ENCODE measurements at places on chromosomes 16 and 17.

DNA sequence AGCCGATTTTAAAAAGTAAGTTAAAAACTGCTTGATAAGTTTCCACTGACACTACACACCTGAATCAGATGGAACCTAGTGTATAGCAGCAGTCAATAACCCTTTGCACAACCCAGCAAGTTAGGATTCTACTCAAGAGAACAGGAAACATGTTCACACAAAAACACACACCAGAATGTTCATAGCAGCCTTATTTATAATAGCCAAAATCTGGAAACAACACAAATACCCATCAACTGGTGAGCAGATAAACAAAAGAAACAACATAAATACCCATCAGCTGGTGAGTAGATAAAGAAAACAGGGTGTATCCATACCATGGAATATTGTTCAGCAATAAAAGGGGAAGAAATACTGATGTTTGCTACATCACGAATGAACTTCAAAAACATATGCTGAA lies 2.7 kb upstream of the CDH11 start:
- DNase-seq = no peak

DNA sequence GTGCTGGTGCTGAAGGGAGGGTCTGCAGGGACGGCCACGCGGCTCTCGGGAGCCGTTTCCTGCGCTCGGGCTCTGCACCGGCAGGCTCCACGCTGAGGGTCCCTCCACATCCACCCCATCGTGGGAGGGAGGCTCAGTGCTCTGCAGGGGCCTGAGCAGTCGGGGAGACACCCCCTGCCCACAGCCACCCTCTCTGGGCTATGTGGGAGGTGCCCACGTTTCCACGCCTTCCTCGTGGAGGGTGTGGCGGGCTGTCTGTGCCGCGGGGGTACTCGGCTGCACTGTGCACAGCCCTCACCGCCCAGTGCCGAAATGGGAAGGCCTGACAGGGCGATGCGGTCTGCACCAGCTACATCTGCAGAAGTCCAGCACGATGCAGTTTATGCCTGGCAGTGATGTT lies 25.5 kb upstream of the ZNF750 start:
- DNase-seq = no peak

GRCh38 chr16:73405851-73406250 lies 357.9 kb upstream of the ZFHX3 start:
- no peak for DNase-seq

- DNase-seq = no peak
These were observed 110.8 kb downstream of the CDYL2 start for GRCh38 chr16:80693553-80693952.

DNA sequence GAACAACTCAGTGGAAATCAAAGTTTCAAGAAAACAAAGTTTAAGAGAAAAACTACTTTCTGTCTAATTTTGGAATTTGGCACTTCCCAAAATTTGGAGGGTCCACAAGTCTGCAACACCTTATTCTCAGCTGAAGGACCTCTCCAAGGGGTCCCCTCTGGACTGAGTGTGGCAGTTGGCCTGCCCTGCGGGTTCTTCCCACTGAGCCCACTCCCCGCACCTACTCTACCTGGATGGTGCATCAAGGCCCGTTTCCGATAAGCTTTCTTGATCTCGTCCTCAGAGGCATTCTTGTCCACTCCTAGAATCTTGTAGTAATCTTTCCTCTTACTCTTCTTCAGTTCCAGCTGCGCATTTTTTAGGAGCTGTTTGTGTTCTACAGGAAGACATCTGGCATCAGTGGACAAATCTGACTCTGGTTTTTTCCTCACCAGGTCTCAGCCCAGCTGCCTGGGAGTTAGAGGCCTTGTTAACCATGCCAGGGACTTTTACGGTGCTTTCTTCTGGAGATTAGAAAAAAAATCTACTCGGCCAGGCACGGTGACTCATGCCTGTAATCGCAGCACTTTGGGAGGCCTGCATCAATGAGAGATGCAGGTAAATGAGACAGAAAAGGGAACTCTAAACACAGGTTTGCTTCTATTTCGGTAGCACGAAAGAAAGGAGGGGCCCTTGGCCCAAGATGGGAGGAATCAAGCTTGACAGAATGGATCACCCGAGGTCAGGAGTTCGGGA lies 15.6 kb downstream of the CNP start:
- no peak for DNase-seq

- DNase-seq = no peak
These were observed 126.0 kb downstream of the HS3ST3A1 start for GRCh38 chr17:13475574-13476223.

DNA sequence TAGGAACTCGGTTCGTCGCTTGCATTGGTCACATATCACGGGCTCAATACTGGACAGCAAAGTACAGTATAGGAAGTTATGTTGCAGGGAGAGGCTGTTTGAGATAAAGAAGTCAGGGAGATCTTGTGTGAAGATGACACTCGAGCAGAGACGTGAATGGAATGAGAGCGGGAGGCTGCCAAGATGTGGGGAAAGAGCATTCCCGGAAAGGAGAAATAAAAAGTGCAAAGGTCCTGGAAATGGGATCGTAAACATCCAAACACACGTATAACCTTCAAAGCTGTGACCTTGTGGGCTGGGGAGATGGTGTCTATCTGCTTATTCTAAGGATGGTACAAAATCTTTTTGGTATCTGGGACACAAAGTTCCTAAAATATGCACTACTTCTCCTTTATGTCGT lies 43.0 kb upstream of the MYOCD start:
- DNase-seq = no peak

- no peak for DNase-seq
These were observed 294.5 kb downstream of the SNX29 start for GRCh38 chr16:12271006-12271405.

GRCh38 chr16:83810901-83811300 lies 3.1 kb downstream of the HSBP1 start:
- DNase-seq = no peak

DNA sequence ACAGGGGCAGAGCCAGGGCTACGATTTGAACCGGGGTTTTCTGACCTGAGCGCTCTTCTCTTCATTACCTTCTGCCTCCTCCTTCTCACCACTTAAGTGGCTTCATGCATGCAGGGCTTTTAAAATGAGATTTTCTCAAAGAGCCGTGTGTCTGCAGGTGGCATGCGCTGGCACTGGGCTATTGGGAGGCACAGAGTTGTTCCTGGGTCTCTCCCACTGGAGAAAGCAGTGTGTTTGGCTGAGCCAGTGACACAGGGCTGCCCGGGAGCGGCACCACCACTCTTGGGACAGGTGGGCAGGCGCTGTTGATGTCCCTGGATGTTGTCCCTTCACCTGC lies 218.8 kb upstream of the CHMP6 start:
- DNase-seq = no peak

DNA sequence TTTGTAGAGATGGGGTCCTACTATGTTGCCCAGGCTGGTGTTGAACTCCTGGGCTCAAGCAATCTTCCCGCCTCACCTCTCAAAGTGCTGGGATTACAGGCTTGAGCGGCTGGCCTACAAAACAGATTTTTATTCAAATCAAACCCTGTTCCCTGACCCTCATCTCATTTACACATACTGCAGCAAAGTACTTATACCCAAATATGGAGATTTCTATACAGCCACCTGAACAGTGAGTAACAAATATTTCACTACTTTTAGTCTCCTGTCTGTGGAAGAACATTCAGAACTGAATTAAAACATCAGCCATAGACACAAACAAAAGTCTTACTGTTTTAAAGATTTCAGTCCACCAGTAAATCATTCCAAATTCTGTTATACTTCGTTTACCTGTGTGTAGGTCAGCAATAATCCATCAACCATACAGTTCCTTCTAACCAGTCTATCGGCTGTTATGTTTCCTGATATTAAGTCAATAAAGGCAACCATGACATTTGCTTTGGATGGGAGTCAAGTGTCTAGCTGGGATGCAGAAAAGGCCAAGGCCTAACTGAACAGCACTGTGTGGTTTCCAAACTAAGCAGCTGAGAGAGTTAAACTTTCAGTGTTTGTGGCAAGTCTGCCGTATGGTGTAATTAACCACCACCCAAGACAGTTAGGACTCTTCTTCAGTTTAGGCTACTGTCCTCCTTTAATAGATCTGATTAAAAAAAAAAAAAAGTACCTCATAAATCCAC lies 22.3 kb downstream of the ERN1 start:
- no peak for DNase-seq

GRCh38 chr16:5504064-5504781 lies 406.6 kb upstream of the EEF2KMT start:
- no peak for DNase-seq

DNA sequence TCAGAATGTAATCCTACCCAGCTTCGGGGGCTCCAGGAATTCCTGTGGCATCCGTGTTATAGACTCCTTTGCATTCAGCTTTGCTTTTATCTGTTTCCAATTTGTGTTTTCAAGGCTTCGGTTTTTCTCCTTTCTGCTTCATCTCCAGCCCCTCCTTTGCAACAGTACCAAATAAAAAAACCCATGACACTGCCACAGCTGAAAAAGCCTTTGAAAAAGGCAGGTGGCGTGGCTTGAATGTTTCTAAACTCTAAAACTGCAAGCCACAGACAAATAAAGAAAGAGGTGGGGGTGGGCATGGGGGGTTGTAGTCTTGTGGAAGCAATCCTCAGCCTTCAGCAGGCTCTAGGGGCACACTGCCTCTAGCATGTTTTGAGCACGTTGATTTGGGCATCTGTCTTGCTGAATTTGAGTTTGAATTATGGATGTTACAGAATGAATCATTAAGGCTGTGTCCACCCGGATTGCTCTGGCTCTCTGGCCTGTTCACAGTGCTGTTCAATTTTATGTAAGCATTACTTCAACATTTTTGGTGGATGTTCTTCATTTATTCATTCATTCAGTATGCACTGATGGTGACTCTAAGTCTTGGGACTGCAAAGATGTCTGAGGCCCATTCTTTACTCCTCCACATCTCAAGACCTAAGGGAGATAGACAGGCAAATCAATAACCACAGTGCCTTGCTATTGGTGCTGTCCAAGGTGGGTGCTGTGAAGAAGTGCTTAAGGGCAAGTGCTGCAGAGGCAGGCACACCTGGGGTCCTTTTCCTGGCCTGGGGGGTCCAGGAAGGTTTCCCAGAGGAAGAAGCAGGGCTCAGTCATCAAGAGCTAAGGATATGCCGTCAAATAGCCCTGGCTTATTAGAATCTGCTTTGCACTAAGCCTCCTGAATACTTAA lies 77.4 kb downstream of the CDH13 start:
- DNase-seq = no peak

GRCh38 chr17:65193305-65193704 lies 56.1 kb downstream of the RGS9 start:
- no peak for DNase-seq

GRCh38 chr17:34623856-34624766 lies 44.7 kb downstream of the TMEM132E start:
- DNase-seq = no peak

DNA sequence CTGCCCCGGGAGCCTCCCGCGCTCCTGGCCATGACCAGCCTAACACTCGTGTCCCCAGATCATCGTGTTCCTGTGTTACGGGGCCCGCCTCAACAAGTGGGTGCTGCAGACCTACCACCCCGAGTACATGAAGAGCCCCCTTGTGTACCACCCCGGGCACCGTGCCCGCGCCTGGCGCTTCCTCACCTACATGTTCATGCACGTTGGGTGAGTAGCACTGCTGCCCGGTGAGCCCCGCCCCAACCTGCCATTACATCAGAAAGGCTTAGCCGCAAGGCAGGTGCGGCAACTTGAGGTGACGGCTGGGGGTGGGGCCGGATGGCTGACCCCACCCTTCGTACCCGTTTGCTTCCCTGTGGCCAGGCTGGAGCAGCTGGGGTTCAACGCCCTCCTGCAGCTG lies 1.4 kb downstream of the RHBDL1 start:
- no peak for DNase-seq

DNA sequence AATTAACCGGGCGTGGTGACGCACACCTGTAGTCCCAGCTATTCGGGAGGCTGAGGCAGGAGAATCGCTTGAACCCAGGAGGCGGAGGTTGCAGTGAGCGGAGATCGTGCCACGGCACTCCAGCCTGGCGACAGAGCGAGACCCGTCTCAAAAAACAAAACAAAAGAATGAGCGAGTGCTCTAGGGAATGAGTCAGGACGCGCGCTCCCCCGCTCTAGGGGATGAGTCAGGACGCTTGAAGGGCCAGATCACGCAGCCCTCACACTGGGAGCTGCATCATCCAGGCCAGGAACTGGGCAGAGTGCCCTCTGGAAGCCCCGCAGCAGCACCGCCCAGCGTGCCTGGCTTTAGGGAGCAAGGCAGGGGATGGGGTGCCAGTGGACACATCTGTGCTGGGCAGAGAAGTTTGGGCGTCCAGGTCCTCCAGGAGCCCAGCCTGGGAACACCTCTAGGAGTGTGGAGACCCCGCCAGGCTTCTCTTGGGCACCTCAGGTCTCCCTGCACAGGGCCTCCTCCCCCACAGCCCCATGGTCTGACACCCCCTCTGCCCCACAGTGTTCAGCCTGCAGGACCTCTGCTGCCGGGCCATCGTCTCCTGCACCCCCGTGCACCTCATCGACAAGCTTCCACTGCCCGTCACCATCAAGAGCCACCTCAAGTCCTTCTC lies 3.9 kb upstream of the WFIKKN1 start:
- no peak for DNase-seq

- no peak for DNase-seq
These were observed 19.2 kb upstream of the PITPNM3 start for GRCh38 chr17:6575596-6575988.

- DNase-seq = no peak
These were observed 113.0 kb upstream of the AXIN2 start for GRCh38 chr17:65674246-65675045.

DNA sequence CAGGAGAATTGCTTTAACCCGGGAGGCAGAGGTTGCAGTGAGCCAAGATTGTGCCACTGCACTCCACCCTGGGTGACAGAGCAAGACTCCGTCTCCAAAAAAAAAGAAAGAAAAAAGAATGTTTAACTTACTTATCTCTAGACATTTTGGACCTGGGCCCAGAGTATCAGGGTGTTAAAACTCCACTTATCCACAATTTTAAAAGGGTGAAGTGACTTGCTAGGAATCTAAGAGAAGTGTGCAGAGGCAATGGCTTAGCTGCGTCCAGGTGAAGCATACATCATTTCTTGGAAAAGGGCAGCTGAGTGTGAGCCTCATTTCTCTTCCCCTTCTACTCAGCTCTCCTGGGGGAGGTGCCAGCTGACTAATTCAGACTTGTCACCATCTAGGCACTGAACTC lies 25.1 kb downstream of the ALDH3A2 start:
- no peak for DNase-seq

DNA sequence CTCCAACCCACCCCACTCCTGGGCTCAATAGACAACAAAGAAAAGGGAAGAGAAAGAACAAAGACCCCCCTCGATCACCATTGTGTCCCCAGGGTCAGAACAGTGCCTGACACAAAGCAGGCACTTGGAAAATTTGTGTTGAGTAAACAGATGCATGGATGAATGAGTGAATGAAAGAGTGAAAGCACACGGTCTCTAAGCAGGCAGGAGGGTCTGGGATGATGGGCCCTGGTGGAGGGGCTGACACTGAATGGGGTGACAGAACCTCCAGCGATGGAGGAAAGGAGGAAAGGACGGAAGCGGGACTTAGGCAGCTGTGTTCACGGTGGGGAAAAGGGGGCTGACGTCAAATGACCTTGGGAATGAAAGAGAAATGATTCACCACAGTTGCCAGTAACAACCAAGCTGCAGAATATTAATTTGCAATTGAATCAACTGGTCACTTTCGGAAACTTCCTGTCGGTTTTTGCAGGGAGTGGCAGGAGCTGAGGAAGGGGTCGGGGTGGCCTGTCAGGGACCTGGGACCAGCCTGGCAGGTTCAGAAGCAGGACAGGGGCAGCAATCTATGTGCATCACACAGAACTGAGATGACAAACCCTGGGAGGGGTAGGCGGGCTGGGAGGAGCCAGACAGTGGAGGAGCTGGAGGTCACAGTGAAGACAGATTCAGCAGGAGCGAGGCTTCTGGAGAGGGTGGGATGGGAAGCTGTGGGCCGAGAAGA lies 6.7 kb upstream of the GAST start:
- no peak for DNase-seq

GRCh38 chr17:61005358-61005757 lies 327.7 kb downstream of the BCAS3 start:
- no peak for DNase-seq
